ENCODE measurements at places on chromosomes 1 and 21.

GRCh38 chr1:246397046-246397445, 110.0 kb downstream of the SMYD3 start:
- no peak for DNase-seq

DNA sequence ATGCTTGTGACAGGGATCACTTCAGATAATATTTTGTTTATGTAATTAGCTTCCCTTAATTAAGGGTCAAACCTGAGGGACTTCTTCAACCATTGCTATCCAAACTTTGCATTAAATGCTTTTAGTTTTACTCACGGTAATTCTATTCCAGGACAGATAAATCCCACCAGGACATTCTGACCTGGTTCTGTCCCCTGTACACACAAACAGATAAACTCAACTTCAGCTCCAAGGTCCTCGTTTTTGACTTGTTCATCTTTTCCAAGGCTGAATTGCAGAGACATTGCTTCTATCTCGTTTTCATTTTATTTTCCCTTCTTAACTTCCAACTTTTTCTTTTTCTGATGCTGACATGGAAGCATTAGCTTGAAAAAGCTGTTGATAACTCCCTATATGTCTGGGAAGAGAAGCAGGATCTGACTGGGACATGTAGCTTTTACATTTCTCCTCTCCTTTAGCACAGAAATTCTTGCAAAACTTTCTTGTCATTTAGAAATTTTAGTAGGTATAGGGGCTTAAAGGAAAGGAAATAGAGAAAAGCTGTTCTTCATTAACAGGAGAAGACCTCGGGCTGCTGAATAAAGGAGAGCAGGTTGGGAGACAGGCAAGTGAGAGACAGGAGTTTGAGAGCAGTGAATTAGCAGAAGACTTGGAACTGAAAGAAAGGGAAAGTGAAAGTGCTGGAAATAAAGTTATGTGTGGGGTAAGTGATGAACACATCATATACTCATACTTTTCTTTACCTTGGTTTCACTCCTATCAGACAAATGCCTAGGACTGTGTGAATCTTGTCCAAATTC, 231.7 kb upstream of the B3GALT2 start:
- no peak for DNase-seq

GRCh38 chr1:234771642-234772344, 161.8 kb upstream of the IRF2BP2 start:
- no peak for DNase-seq

- DNase-seq, result no peak
Observed at GRCh38 chr1:240763771-240764170, 151.8 kb upstream of the GREM2 start.

- no peak for DNase-seq
Observed at GRCh38 chr1:152679459-152679858, 4.4 kb downstream of the LCE2C start.

DNA sequence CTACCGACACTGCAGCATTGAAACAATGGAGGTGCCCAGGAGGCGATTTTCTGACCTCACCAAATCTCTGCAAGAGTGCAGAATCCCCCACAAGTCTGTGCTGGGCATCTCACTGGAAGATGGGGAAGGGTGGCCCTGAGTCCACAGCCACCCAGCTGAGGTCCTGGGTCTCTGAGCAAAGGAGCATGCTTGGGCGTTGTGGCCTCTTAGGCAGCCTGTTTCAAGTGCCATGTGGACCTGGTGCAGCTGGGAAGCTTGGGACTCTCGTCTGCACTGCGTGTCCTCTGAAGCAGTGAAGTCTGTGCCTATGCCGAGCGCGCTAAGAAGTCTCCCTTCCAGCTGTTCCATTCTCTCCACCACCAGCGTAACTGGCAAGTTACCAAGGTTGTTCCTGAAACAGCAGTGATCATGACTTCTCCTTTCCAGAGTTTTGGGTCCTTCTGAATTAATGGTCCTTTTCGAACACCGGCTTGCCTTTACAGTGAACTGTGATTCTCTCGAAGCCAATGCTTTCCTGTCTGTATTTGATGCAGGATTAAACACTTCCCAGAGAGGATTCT, 5.0 kb upstream of the PLA2G2C start:
- no peak for DNase-seq

GRCh38 chr1:35894183-35894582, 11.2 kb downstream of the AGO1 start:
- DNase-seq, result no peak

DNA sequence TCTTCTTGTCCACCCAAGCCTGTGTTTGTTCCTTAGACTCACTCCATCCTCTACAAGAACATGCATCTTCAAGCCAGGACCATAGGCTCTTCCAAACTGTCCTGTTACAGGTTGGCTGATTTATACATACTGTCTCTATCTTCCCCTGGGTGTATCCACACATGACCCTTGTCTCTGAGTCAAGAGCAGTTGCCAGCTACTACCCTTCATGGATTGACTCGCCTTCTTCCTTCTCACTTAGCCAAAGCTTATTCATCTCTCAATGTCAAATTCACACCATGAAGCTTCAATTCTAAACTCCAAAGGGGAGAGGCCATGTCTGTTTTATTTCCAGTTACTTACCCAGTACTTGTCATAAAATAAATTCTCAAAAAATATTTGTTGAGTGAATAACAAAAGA, 64.1 kb upstream of the CACHD1 start:
- no peak for DNase-seq

DNA sequence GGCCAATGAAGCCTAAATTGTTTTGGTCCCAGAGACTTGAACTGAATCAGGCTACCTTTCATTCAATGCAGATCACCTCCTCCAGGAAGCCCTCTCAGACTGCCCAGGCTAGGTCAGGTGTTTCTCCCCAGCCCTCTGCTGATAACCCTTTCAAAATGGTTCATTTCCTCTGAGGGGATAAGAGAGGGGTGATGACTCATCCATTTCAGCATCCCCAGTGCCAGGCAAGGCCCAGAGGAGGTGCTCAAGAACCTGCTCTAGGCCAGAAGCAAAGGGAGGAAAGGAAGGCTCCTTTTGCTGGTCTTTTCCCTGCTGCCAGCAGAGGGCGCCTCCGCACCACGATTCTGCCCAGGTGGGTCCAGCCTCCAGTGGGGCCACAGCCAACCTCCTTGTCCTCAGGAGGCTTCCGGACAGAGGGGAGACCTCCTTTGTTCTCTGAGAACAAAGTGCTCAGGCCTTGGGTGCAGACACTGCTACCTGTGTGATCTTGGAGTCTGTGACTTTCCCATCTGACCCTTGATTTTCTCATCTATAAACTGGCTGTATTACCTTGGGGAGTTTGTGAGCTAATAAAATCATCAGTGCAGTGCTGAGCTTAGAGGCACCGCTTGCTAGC, 45.3 kb upstream of the ARHGEF10L start:
- DNase-seq, result peak; percentile 83

DNA sequence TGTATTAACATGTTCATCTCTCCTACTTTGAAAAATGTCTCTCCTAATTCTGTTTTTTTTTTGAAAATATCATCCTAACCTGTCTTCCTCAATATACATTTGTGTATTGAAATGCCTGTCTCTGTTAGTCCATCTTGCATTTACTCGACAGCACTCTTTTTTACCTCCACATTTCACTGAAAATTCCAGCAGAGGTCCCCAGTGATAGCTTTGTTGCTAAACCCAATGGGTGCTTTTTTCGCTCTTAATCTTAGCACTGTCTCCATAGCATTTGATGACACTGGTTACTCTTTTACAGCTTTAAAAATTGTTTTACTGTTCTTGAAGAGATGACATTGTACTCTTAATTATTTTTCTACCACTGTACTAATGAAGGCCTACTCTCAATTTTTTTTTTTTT, 10.8 kb downstream of the OSBPL9 start:
- no peak for DNase-seq

DNA sequence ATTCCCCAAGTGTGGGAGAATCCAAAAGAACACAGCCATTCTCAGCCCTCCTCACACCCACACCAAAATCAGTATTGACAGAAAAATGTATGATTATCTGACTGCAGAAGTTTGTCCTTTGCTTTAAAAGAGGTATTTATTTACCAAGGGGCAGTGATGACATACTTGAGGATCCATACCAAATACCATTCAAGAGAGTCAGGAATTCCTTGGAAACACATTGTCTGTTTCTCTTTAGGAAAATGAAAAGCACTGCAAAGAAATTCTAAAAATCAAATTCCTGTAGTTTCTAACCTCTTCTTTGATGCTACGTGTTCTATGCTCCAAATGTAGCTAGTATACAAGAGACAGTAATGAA, 509.6 kb upstream of the CXADR start:
- DNase-seq, result no peak

DNA sequence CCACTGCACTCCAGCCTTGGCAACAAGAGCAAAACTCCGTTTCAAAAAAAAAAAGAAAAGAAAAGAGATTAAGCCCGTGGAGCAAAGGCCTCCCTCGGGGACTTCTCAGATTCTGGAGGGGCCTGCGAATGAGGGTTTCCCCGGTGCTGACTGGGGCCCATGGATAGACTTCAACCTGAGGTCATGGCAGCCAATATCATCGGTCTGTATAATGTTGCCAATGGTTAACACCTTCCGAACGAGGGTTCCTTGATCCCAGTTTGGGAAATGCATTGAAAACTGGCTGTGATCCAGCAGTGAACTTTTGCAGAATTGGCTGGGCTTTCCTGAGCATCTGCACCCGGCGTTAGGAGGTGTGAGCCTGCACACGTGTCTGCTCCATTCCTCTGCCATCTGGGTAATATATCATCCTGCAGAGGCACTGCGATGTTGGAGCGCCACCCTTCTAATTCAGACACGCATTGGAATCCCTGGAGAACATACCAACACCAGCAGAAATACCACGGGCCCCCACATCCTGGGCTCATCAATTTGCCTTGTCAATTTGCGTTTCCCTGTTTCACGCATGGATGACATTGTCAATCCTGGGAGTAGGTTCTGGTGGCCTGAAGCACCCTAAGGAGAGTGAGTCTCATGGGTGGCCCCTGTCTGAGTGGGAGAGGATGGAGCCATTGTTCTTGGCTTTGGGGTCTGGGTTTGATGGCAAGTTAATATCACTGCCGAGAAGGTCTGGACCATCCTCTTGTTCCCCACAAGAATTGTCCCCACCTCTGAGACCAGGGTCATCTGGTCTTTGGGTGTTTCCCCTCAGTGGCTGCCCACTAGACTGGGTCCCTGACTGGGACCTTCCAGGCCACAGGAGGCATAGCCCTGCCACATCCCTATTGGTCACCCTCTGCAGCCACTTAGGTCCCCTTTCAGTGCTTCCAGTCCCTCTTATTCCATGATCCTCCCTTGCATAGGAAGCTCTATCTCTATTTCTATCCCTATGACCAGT, 441.0 kb downstream of the PTPRU start:
- DNase-seq, result no peak

Measured in sigmoid colon (tissue), 7 donors.